OCI-M1 (cell line): ENCODE measurements at places on chromosomes 1 and 21.
A peak's percentile ranks its signal among the peaks of the same experiment; 100 is the strongest.

- DNase-seq: no peak
Observed at GRCh38 chr1:184021728-184022127, 15.8 kb downstream of the COLGALT2 start.

DNA sequence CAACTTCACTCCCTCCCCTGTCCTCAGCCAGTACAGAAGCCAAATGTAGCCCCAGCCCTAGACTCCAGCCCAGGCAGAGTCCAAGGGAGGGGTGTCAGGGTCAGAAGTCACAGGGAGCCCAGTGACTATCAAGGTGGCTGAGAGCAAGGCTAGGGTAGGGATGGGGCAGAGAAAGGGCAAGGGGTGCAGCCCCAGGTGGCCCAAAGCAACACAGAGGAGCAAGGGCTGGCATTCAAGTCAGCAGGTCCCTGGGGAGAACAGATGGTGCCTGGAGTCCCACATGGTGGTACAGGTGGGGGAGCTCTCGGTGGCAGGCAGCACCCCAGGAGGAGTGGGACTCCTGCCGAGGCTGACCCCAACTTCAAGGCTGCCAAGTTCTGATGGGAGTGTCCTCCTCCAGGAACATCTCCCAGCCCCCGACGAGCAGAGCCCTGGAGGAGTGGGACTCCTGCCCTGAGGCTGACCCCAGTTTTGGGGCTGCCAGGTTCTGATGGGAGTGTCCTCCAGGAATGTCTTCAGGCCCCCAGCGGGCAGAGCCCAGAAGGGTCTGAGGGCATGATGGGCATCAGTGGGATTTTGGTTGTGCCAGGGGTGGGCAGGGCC, 3.7 kb upstream of the DVL1 start:
- no peak for DNase-seq

GRCh38 chr1:11062965-11063401, 3.2 kb upstream of the SRM start:
- no peak for DNase-seq

DNA sequence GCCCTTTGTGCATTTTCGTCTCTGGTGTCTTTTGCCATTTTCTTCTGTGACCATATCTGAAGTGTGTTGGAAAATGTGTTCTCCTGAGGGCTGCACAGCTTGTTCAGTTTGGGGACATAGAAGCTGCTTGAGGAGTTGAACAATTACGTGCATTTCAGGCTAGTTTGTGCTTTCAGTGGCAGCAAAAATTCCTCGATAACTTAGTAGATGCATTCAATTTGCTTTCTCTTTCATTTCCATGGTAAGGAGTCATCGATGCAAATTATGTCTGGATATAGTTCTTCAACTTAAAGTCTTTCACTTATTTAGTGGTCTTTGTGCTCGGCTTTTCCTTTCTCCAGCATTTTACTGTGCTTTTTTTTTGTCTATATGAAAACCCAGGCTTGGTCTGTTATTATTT, 441.5 kb downstream of the PLA2G4A start:
- DNase-seq: peak; percentile 77

DNA sequence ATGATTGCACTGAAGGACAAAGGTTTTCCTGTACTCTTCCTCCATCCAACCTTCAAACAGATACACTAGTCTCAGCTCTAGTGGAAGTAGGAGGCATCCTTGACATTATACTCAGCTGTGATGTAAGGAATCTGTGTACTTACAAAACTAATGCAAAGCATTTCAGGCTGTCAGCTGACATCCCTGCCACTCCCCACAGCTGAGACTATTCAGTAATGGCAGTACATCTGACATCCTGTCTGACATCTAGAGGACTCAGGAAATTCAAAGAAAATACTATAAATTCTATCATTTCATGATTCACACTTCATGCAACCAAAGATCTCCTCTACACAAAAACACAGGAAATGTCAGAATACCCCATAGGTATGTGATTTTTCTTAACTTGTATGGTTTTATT, 325.8 kb downstream of the SMYD3 start:
- peak; percentile 60 for DNase-seq
